ENCODE measurements at places on chromosomes 7 and 10.

- no peak overlapping the region for H3K27ac ChIP-seq
- no peak overlapping the region for H3K4me3 ChIP-seq
- H3K27me3 ChIP-seq: no peaks in the 10 kb centered on the region
- no peak for DNase-seq
- no peaks in the 10 kb centered on the region for H3K4me1 ChIP-seq
Observed at GRCh38 chr10:11305825-11306593, 288.3 kb downstream of the CELF2 start.

- no peak for DNase-seq
- no peak overlapping the region for H3K27ac ChIP-seq
- no peak overlapping the region for H3K4me3 ChIP-seq
- H3K27me3 ChIP-seq: no peaks in the 10 kb centered on the region
- H3K36me3 ChIP-seq: no peaks in the 10 kb centered on the region
- no peaks in the 10 kb centered on the region for H3K4me1 ChIP-seq
Observed at GRCh38 chr10:947051-947450, 15.5 kb upstream of the LARP4B start.

DNA sequence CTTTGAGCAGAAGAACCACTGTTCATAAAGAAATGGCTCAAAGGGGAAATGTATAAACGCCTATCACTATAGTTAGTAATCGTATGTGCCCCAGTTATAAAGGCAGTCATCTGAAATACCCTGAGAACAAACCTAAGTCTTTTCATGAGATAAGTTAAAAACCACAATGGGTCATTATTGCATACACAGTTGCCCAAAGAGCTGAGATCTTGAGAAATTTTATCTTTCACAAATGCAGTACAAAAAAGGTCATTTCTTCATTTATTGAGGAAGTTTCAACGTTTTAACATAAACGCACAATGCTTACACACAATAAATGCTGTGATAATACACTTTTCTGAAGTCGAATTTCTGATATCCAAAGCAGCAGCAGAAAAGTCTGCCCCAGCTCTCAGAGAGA lies 114.4 kb downstream of the MICU1 start:
- H3K36me3 ChIP-seq: no peaks in the 10 kb centered on the region
- no peak for DNase-seq
- H3K4me3 ChIP-seq: no peak overlapping the region
- no peaks in the 10 kb centered on the region for H3K27me3 ChIP-seq
- H3K4me1 ChIP-seq: 0 out of 2 replicates have a peak, but pooled peaks cover 5% of the 10 kb centered on the region

- no peaks in the 10 kb centered on the region for H3K36me3 ChIP-seq
- DNase-seq: no peak
- H3K4me3 ChIP-seq: no peak overlapping the region
- no peak overlapping the region for H3K27ac ChIP-seq
- H3K27me3 ChIP-seq: no peaks in the 10 kb centered on the region
- H3K4me1 ChIP-seq: no peaks in the 10 kb centered on the region
Observed at GRCh38 chr7:111190804-111191203, 99.9 kb downstream of the LRRN3 start.

DNA sequence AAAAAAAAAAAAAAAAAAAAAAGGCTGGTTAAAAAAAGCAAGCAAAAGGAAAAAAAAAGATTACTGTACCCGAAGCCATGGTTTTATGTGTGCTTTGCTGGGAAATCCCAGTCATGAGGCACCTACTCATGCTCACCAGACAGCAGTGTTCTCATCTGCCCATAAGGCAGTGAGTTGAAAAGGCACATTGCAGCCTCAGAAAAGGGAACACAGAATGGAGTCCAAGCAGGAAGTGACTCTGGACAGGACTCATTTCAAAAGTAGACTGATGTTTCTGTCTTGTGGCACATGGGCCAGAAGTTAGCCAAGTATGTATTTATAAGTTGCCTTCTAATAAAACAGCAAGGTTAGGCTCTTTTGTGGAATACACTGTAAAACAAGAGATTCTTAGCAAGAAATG lies 40.2 kb downstream of the PDSS1 start:
- peaks cover 5% of the 10 kb centered on the region for H3K36me3 ChIP-seq
- no peak for DNase-seq
- peak overlapping the region; percentile 91 for H3K27ac ChIP-seq
- H3K4me3 ChIP-seq: no peak overlapping the region
- H3K27me3 ChIP-seq: no peaks in the 10 kb centered on the region

GRCh38 chr10:80685355-80685754 lies 147.7 kb downstream of the SH2D4B start:
- peak overlapping the region; percentile 56 for H3K27ac ChIP-seq
- DNase-seq: no peak
- no peaks in the 10 kb centered on the region for H3K27me3 ChIP-seq
- no peak overlapping the region for H3K4me3 ChIP-seq
- H3K36me3 ChIP-seq: no peaks in the 10 kb centered on the region

DNA sequence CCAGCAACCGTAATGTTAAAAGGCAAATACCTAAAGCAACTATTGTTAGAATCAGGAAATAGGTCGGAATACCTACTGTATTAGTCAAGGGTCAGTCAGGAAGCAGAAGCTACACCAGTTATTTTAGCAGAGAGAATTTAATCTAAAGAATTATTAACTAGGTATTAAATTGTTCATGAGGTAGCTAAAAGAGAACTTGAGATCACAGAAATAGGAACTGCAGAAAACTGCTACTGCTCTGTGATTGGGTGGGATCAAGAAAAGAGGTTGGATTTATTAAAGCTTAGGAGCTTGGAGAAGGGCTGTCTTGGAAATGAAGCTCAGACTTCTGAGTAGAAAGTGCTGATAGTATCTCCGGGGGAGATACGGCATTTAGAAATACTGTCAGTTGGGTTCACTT lies 20.0 kb upstream of the ZNF438 start:
- H3K27ac ChIP-seq: no peak overlapping the region
- H3K27me3 ChIP-seq: no peaks in the 10 kb centered on the region
- DNase-seq: no peak

DNA sequence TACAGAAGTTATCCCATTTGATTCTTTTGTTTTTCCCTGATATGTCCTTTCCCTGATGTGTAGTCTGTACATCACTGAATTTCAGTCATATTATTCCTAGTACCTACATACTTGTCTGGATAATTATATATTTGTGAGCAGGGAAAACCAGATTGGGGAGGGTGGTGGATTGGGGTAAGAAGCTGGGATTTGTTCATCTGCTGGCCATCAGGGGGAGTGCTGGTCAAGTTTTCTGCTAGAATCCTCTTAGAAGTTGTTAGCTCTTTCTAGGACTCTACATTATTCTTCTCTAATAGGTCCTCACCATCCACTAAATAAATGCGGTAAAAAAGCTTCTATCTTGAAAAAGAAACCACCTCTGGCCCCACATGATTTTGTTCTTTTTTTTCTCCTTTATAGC lies 232.7 kb upstream of the TAC1 start:
- no peaks in the 10 kb centered on the region for H3K27me3 ChIP-seq
- no peaks in the 10 kb centered on the region for H3K36me3 ChIP-seq
- DNase-seq: peak; percentile 43
- H3K4me1 ChIP-seq: no peaks in the 10 kb centered on the region

GRCh38 chr10:116271593-116272439 lies 1.2 kb downstream of the GFRA1 start:
- no peaks in the 10 kb centered on the region for H3K36me3 ChIP-seq
- DNase-seq: no peak
- H3K27me3 ChIP-seq: no peaks in the 10 kb centered on the region
- no peak overlapping the region for H3K27ac ChIP-seq
- no peaks in the 10 kb centered on the region for H3K4me1 ChIP-seq

GRCh38 chr7:129919492-129919891 lies 33.3 kb downstream of the UBE2H start:
- H3K27ac ChIP-seq: no peak overlapping the region
- no peaks in the 10 kb centered on the region for H3K36me3 ChIP-seq
- H3K27me3 ChIP-seq: no peaks in the 10 kb centered on the region

DNA sequence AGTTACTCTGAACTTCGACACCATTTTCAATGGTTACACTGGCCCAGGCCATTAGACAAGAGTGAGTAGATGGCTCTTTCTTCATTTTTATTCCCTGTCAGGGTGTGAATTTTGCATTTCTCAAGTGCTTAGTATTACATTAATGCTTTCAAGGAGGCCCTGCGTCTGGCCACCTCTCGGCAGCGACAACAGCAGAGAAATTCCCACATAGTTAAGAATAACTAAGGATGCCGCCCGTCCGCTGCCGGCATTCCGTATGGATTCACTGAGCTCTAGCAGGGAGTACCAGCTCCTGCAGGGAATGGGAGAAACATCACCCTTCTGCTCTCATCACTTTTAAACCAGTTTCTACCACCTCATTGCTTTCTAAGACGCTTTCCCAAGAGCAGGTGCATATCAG lies 153.6 kb downstream of the TCERG1L start:
- H3K36me3 ChIP-seq: no peaks in the 10 kb centered on the region
- no peaks in the 10 kb centered on the region for H3K27me3 ChIP-seq

DNA sequence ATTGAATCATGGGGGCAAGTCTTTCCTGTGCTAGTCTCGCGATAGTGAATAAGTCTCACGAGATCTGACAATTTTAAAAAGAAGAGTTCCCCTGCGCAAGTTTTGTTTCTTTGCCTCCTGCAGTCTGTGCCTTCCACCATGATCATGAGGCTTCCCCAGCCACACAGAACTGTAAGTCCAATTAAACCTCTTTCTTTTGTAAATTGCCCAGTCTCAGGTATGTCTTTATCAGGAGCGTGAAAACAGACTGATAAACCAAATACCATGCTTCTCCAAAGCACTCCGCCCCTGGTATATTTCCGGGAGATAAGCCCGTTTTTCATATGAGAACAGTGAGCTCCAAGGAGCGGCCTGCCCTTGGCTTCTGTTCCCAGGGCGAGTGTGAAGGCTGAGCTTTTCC lies 118.9 kb downstream of the EVX1 start:
- H3K36me3 ChIP-seq: no peaks in the 10 kb centered on the region
- no peak overlapping the region for H3K4me3 ChIP-seq
- no peaks in the 10 kb centered on the region for H3K27me3 ChIP-seq

DNA sequence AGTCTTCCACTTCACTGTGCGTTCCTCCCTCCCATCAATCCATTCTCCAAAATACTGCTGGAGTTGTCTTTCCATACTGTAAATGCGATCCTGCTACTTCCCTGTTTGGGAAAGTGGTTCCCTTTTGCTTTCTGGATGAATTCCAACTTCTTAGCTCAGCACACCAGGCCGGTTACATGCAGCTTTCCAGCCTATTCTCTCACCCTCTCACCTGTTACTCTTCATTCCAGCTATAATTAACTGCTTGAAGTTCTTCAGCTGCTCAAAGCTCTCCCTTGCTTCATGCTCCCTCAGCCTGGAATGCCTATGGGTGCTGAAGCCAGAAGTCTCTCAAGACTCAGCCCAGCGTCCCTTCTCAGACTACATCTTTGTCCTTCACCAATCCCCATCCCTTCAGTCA lies 6.0 kb upstream of the ZNRF2 start:
- no peaks in the 10 kb centered on the region for H3K4me1 ChIP-seq
- no peak for DNase-seq
- no peak overlapping the region for H3K4me3 ChIP-seq
- H3K27ac ChIP-seq: no peak overlapping the region

GRCh38 chr10:24408365-24408764 lies 199.4 kb downstream of the KIAA1217 start:
- peaks cover 6% of the 10 kb centered on the region for H3K4me1 ChIP-seq
- no peak for DNase-seq
- peaks cover 2% of the 10 kb centered on the region for H3K36me3 ChIP-seq
- no peak overlapping the region for H3K27ac ChIP-seq
- no peak overlapping the region for H3K4me3 ChIP-seq

GRCh38 chr7:93150200-93150835 lies 2.1 kb upstream of the SAMD9L start:
- no peak overlapping the region for H3K27ac ChIP-seq
- H3K36me3 ChIP-seq: no peaks in the 10 kb centered on the region
- no peaks in the 10 kb centered on the region for H3K27me3 ChIP-seq
- H3K4me1 ChIP-seq: peaks cover 8% of the 10 kb centered on the region

- no peak overlapping the region for H3K4me3 ChIP-seq
- H3K36me3 ChIP-seq: no peaks in the 10 kb centered on the region
- DNase-seq: no peak
- no peaks in the 10 kb centered on the region for H3K4me1 ChIP-seq
- H3K27ac ChIP-seq: no peak overlapping the region
- H3K27me3 ChIP-seq: no peaks in the 10 kb centered on the region
Observed at GRCh38 chr7:70392256-70392876, 739.6 kb upstream of the GALNT17 start.

- peaks cover 11% of the 10 kb centered on the region for H3K27me3 ChIP-seq
- DNase-seq: no peak
- H3K4me3 ChIP-seq: no peak overlapping the region
- no peaks in the 10 kb centered on the region for H3K36me3 ChIP-seq
- H3K27ac ChIP-seq: no peak overlapping the region
Observed at GRCh38 chr7:15682751-15683245, 3.7 kb downstream of the MEOX2 start.

GRCh38 chr7:129782818-129783583 lies 169.8 kb downstream of the UBE2H start:
- H3K36me3 ChIP-seq: no peaks in the 10 kb centered on the region
- no peaks in the 10 kb centered on the region for H3K27me3 ChIP-seq
- DNase-seq: no peak
- H3K27ac ChIP-seq: no peak overlapping the region

DNA sequence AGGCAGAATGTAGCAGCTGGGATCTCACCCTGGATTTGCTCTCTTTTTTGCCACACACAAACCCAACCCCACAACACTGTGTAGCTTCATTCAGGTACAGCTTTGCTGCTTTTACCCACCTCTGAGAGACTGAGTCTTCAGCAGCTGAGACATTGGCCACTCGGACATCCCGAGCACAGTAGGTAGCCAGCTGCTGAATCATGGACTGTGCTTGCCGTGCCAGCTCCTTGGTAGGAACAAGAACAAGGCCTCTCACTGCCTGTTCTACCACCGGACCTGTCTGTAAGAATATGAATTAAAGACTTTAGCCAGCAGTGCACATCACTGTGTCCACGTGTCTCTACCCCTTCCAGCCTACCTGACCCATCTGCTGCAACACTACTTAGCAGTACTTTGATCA lies 937 bp downstream of the DDX56 start:
- peak overlapping the region; percentile 88 for H3K4me3 ChIP-seq
- no peaks in the 10 kb centered on the region for H3K27me3 ChIP-seq
- H3K27ac ChIP-seq: peak overlapping the region; percentile 92
- peaks cover 14% of the 10 kb centered on the region for H3K36me3 ChIP-seq

All from Caco-2 (cell line).